NCI-H226 (cell line): ENCODE measurements at places on chromosomes 4 and X.

DNA sequence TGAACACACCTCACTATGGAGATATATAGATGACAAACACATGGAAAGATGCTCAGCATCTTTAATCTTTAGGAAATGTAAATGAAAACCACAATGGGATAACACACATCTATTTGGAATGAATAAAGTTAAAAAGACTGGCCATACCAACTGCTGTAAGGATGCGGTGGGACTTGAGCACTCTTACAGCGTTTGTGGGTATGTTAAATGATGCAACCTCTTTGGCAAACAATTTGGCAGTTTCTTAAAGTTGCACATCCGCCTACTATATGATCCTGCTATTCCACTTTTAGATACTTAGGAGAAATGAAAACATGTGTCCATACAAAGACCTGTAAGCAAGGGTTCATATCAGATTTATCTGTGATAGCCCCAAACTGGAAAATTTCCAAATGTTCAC is 50.7 kb downstream of the MRPL1 start:
- DNase-seq = no peak

GRCh38 chrX:13938051-13938828 is 91.5 kb downstream of the GEMIN8 start:
- no peak for DNase-seq

- DNase-seq = no peak
Observed at GRCh38 chr4:93529692-93530372, 298.7 kb upstream of the ATOH1 start.

GRCh38 chr4:105208561-105208960 is 61.9 kb downstream of the TET2 start:
- no peak for DNase-seq
